ENCODE measurements at places on chromosomes 7 and 10.

- no peak for DNase-seq
These were observed 128.1 kb upstream of the SAMD8 start for GRCh38 chr10:74983383-74983782.

DNA sequence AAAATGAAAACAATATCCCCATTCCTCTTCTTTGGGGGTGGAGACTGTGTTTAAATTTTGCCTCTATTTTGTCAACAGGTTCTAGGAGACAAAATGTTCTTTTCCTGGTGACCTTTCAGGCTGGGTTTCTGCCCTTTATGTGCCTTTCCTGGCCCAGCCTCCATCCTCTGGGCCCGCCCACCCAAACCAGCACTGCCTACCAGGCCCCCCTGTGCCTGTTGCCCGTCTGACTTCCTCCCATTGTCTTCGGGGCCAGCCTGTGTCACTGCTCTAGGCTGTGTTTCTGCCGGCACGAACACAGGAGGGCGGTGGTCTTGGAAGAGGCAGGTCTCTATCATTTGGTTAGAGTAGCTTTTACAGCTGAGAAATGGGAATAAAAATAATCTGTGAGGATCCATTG lies 13.9 kb downstream of the TSPAN14 start:
- no peak for DNase-seq

DNA sequence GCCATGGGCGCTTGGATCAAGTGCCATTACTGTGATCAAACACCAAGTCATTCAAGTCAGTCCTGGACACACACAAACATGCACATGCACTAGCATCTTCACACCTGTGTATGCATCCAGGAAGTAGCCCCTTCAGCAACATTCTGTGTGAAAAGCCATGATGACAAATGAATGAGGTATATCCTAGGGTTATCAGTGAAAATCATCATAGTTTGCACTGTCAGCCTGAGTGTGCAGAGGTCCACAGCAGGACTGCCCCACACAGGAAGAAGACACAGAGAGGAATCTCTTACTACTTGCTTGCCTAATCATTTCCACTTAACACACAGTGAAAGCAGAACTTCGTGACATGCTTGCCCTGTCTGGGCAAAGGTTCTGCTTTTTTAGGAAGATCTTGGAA lies 184.0 kb upstream of the ADO start:
- DNase-seq: peak; percentile 88

DNA sequence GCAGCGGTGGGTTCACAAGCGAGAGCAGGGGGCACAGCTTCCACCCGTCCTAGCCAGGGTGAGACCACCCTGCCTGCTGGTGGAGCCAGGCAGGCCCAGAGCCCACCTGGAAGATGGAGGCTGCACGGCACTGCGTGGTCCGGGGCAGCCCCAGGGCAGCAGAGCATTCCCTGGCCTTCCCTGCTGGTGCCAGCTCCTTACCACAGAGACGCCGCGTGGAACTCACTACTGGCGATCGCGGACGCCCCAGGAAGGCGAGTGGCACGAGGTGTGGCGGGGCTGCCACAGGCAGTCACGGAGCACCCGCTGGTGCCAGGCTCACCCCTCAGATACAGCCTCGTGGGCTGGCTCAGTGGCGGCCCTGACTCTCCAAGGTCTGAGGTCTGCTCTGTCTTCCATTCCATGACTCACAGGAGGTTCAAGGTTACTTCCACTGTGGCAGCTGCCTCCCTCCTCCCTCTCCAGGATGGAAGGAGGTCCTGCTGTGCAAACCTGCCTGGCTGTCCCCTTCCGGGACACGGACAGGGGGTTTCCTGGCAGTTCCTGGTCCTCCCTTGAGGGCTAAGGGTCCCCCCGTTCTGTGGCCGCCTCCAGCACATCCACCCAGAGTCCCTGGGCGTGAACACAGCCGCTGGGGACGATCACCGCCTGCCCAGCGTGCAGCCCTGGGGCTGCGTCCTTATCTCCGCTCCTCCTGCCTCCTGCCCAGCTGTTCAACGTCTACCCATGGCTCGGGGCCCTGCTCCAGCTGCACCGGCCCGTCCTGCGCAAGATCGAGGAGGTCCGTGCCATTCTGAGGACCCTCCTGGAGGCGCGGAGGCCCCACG lies 3.1 kb downstream of the CYP2W1 start:
- no peak for DNase-seq

GRCh38 chr7:39950473-39951225 lies 593 bp downstream of the CDK13 start:
- no peak for DNase-seq

DNA sequence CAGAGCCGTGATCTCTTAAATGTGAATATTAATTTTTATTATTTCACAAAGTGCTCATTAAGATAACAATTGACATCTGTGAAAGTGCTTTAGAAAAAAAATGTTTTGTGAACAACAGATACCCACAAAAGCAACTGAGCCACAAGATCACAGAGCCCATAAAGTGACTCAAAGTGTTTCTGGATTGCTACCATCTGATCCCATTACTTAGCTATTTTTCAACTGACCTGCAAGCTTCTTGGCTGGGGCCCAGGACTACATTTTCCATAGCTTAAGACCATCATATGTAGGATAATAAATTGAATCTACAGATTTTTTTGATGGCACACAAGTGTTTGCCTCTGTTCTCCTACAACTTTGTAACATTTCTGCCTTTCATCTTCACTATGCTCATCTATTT lies 674.4 kb downstream of the PHTF2 start:
- no peak for DNase-seq

DNA sequence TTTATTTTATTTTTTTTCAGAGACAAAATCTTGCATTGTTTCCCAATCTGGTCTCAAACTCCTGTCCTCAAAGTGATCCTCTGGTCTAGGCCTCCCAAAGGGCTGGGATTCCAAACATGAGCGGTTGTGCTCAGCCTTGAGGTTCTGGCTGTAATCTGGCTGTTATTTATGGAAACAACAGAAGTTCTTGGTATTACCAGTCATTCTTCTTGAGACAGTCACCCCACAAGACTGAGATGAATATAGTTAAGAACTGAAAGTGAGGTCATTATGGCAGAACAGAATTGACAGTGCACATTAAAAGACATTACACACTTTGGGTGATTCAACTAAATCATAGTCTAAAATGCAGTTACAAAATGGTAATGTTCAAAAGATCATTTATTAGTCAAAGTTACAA lies 719.5 kb downstream of the ZWINT start:
- no peak for DNase-seq

DNA sequence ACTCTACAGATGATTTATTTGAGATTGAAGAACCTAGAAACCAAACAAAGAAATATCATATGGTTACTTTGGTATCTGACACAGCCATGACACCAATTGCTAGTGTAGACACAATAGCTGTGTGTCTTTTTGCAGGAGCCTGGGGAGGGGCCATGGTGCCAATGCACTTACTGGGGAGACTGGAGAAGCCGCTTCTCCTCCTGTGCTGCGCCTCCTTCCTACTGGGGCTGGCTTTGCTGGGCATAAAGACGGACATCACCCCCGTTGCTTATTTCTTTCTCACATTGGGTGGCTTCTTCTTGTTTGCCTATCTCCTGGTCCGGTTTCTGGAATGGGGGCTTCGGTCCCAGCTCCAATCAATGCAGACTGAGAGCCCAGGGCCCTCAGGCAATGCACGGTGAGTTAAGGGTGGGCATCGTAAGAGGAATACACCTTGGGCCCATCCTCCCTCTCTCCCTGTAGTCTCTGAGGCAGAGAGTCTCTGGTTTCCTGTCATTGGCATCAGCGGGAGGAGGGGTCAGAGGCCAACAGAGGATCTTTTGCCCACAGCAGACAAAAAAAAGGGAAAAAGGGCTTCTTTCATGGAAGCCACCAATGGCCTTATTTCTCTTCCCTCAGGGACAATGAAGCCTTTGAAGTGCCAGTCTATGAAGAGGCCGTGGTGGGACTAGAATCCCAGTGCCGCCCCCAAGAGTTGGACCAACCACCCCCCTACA lies 1.2 kb downstream of the TMEM139 start:
- no peak for DNase-seq

DNA sequence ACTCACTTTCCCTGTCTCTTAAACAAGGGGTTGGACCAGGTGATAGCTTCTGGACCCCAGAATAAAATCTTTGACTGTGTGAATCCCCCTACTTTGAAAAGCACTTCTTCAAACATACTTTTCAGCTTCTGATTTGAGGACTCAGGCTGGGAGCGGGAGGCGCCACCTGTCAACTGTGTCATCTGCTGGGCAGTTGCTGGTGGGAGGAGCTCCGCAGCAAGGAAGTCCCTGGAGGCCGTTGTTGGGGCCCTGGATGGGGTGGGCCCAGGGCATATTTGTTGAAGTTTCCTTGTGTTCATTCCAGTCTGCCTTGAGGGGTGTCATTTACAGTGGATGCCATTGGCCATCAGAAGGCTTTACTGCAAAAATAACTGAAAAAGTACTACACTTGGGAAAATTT lies 197.7 kb downstream of the CCDC3 start:
- no peak for DNase-seq

DNA sequence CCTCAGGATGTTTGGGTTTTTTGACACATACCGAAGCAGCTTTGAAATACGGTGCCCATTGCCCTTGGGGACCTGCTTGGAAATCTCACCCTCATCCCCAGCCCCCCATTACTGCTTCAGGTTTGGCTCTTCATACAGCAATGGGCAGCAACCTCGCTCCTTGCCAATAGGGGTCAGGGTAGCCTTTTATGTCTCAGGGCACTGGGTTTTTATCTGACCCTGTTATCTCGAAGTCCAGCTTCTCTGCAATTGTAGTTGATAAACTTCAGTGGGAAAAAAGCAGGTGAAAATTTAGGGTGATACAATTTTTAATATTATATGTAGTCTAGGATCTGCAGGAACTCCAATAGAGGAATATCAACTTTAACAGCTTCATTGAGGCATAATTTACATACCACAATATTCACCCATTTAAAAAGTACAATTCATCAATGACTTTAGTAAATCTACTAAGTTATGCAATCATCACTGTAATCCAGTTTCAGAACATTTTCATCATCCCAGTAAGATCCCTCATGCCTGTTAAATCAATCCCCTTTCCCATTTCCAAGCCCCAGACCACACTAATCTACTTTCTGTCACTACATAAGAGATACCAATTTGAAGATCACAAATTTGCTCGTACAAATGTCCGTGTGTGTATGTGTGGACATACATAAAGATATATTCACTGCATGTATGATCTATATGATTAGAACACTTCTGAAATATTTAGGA lies 386.2 kb downstream of the KCNMA1 start:
- no peak for DNase-seq

- peak; percentile 51 for DNase-seq
These were observed 1.4 kb upstream of the ADAM8 start for GRCh38 chr10:133277993-133278576.
